Glomerular endothelial cell (primary cell): ENCODE measurements at places on chromosomes 12 and 14.

DNA sequence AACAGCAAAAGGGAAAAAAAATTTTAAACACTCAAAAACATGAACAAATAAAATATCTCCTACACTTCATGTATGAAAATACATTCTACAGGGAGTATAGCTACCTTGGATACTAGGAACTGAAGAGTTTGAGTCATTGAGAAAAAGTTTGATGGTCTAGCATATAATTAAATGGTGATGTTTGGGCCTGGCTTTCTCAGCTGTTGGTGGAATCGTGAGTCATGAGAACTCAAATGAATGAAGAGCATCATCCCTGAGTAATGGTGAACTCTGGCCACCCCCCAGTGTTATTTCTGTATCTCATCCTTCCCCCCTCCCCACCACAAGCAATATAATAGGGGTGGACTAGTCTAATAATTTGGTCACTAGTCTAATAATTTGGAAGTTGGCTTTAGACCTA is 6.7 kb upstream of the SLC6A15 start:
- DNase-seq, result no peak

GRCh38 chr12:78149459-78149858 is 318.8 kb downstream of the NAV3 start:
- no peak for DNase-seq

DNA sequence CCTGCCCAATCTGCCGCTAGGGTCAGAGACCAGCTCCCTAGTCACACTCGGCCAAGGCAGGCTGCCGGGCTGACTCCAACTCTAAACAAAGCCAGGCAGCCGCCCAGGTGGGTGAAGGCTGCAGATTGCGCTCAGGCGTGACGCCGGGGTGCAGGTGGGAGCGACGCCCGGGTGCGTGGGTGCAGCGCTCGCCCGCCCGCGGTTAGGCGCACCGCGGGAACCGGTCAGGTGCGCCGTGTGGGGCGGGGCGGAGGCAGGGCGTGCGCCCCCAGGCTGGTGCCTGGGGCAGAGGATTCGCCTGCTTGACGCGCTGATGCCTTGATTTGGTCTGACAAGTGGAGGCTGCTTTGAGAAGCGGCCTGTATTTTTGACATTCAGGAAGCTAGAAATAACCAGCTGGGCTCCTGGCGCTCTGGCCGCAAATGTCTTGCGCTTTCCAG is 126.7 kb upstream of the HIF1A start:
- DNase-seq, result no peak

GRCh38 chr14:96790706-96791105 is 6.5 kb upstream of the VRK1 start:
- DNase-seq, result no peak
